ENCODE measurements at places on chromosomes 12 and 14. TPM values are rescaled to one million over a fixed set of nuclear protein-coding genes. Genes with fewer than 3 reads are reported as not detected.

SLCO1B3 gene
- not detected for total RNA-seq

KCNJ8 gene
- total RNA-seq: not detected

KRT8 gene
- 0.48 TPM for total RNA-seq

PDE3A gene
- total RNA-seq: not detected

CLEC12A gene
- total RNA-seq: 0.14 TPM

ARPC3 gene
- 273 TPM for total RNA-seq

ZNF891 gene
- total RNA-seq: 1.4 TPM

BCAT1 gene
- total RNA-seq: 58.7 TPM

DENND5B gene
- 0.16 TPM for total RNA-seq

DNA sequence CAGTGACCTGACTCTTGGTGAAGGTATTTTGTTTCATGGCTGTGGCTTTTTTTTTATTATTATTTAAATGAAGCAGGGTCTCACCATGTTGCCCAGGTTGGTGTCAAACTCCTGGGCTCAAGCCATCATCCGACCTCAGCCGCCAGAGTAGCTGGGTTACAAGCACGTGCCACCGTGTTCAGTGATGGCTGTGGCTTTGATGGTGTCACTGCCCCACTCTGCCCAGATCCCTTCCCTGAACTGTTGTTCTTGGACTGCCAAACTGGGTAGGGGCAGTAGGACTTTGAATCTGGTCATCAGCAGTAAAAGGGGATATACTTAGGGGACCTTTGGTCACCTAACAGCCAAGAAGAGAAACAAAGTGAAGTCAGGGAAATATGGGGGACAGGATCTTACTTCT, 19.4 kb downstream of the B4GALNT3 start:
- DNase-seq: no peak

DNA sequence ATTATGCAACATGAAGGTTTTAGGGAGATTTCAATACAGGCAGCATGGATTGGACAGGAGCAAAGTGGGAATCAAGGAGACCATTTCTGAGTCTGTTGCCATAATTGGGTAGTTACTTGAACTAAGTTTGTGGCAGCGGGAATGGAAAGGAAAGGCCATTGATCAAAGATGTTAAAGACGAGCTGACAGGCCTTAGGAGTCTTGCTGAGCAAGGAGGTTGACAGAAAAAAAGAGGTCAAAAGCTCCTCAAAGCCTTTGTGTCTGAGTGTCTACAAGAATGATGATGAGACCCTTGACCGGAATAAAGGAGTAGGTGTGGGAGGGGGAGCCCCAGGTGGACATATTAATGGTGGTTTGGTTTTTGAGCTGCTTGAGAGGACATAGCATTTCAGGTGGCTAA, 9.4 kb downstream of the PLEKHA5 start:
- DNase-seq: no peak

- DNase-seq: no peak
Measured at GRCh38 chr14:100430571-100430970, 107.4 kb downstream of the SLC25A47 start.

DNA sequence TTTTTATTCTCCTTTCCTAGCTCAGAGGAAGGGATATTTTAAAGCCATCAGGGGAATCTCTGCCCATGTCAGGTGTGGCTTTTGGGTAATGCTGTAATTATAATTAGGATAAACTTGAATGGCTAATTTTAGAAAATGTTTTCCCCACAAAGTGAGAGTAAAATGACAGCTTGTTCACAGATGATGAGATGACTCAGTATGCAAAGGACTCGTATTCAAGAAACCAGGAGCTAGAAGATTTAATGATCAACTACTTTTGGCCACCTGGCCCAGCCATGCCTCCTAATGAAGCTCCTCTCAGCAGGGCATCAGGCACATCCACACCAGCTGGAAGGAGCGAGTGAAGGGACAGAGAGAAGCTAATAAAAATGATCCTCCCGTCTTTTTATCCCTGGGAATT, 29.0 kb upstream of the PLEKHG7 start:
- DNase-seq: no peak

DNA sequence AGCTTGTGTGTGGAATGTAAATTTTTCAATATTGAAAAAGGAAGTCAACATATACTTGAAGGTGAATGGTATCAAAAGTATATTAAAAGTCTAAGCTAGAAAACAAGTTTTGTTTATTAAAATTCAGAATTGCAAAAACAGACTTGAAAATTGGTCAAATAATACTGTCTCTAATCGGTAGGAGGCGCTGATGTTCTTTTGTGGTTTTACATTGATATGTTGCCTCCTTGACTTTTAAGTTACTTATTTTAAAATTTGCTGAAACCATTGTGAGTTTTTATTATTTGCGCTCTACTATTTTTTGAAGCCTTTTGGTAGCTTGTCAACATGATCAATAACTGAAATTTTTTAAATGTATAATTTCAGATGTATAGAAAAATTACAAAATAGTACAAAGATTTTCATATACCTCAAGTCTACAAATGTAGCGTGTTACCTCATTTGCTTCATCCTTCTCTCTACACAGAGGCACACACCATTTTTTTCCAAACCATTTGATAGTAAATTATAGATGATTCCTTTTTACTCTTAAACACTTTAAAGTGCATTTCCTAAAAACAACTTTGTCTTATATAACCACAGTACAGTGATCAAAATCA, 6.9 kb downstream of the RTRAF start:
- DNase-seq: no peak

DNA sequence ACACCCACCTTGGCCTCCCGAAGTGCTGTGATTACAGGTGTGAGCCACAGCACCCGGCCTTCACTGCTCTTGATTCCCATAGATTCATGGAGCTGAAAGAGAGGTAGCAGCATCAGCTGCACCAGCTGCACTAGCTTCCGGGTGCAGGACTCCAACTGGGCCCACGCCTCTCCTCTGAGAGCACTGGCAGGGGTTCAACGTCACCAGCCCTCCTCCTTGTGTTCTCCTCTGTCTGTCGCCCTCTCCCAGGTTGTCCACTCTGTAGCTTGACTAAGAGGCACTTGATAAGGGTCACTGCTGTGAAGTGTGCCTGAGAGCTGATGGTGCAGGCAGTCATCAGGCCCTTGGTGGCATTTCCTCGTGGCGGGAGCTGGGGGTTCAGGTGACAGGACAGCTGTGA, 28.3 kb downstream of the MLXIP start:
- DNase-seq: no peak

DNA sequence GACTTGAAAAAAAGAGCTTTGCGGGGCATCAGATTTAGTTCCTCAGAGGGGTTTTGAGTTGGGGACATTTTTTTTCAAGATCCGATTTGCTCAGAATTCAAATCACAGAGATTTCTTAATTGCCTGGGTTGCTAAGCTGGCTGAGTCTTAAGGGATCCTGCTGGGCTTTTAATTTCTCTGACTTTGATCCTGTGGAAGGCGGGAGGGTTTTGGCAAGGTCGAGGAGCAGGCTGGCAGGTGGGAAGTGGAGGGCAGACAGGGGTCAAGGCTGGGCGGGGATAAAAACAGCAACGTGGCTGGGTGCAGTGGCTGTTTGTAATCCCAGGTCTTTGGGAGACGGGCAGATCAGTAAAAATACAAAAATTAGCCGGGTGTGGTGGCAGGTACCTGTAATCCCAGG, 33.5 kb upstream of the CCDC63 start:
- DNase-seq: no peak

DNA sequence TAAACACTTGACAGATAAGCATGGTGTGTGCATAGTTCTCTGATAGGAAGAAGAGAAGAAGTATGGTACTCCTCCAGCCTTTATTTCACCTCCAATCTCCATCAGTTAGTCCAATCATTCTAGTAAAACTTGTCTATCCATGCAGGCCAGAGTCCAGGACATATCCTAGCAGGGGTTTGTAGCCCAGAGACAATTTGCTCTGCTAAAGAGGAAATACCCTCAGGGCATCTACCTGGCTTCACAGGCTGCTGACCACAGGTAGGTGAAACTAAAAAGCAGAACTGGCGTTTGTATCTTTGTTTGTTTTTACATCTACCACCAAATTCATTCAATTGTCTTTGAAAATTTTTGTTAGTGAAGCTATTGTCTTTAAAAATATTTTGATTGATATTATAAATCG, 717.6 kb downstream of the FSCB start:
- no peak for DNase-seq

DNA sequence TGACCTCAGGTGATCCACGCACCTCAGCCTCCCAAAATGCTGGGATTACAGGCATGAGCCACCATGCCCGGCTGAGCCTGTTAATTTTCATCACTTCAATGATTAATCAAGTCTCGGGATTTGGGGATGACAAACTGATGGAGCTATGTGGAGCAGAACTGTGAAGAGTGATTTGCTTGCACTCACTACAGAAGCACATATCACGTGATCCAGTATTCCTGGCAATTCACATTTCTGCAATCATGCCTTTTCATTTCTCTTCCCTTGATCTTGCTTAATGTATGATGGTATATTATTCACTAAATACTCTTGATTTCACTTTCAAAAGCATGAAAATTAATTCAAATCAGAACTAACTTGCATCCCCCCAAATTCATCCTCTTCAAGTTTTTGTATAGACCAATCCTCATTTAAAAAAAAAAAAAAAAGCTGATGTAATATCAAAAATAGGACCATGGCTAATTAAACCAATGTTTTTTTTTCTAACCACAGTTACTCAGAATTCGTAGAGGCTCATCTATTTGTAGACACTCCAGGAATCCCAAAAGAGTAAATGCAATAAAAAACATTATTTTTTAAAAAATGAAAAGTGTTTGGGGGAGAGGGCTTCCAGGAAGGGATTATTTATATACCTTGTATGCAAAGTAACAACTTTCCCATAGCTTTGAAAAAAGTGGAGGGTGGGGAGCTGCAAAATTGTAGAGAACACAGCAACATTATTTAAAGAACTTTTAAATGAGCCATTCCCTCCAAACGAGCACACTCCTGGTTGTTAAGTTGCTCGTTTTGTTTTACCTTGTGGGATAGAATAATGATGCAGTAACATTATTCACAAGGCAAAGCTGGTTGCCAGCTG, 7.0 kb upstream of the ATXN2 start:
- DNase-seq: no peak

DNA sequence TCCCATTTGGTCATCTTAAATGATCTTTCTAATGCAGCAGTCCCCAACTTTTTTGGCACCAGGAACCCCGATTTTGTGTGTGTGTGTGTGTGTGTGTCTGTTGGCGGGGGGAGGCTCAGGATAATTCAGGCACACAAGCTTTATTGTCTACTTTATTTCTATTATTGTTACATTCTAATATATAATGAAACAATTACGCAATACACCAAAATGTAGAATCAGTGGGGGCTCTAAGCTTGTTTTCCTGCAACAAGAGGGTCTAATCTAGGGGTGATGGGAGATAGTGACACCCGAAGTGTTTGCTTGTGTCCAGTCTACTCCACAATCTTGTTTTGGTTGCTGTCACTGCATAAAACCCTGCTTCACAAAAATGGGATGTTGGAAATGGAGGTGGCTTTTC, 621.1 kb upstream of the LRFN5 start:
- DNase-seq: no peak

- no peak for DNase-seq
Measured at GRCh38 chr12:18895946-18896345, 158.0 kb downstream of the CAPZA3 start.

DNA sequence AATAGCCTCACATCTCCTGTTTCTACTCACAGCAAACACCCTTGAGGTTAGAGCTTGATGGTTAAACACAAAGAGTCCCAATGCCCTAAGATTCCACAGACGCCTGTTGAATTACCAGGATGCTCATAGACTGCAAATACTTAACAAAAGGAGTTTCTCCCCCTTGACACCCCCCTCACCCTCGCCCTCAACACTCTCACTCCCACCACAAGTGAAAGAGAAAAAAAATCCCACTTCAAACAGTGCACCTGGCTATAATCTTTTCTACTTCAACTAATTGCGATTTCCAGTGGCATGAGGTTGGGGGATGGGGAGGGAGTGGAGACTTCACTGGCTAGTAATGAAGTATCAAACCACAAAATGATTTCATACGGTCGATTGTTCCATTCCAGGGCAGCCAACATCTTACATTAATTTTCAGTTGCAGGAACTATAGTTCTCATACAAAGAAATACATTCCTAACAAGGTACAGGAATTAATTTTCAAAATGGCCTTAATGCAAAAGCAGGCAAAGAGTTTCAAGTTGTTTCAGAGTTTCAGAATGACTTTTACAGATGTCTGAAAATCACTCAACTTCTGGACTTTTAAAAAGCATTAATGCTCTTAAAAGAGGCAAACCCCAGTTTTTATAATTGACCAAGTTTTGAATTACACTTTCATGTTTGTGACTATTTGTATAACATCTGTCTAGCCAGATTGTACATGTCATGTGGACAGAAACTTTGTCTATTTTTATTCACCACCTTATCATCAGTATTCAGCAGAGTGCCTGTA, 390.7 kb downstream of the C12orf75 start:
- DNase-seq: peak; percentile 12

DNA sequence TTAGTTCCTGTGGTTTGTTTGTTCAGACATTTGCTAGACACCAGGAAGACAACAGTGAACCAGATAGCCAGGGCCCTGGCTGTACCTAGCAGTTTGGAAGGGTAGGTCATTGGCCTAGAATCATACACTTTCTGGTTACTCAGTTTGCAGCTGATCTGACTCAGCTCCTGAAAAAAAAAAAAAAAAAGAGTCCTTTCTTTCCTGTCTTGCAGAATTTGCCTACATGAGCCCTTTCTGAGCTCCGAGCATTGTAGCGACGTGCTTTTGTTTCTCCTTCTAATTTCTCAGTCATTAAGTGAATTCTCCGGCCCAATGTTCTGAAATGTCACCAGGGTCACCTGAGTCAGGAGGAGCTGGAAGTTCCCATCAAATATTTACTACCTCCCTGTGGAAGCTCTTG, 2.4 kb downstream of the CABP1 start:
- no peak for DNase-seq

GRCh38 chr12:65106948-65107347, 14.2 kb downstream of the WIF1 start:
- DNase-seq: no peak

DNA sequence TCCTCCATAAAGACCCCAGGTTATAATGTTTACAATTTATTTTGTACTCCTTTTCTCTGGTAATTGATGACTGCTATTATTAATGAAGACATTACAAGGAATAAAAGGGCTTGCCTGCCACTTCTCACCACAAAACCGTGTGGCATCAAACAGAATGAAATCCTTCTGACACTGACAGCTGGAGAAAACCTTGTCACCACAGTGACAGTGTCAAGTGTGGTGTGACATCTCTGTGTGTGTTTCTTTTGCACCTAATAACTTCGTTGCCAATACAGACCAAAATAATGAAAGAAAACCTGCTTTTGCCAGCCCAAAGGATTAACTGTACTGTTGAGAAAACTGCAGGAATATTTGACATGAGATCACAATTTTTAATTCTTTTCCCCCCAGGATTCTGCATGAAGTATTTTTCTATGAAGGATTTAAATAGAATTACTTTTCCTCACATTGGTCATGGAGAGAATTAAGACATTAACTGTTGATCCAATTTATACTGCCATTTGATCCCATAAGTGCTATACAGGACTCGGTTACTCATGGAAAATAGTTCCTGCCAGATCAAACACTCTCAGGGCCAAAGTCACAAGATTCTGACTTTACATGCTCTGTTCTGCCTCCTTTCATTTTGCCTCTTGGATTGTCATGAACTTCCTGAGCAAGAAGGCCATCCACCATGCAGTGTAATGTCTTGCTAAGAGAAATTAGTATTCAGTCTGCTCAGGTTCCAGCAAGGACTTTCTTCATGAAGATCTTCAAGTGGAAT, 60.4 kb upstream of the IFNG-AS1 start:
- no peak for DNase-seq

Measured in activated naive CD8-positive, alpha-beta T cell treated with anti-CD3 and anti-CD28 coated beads for 36 hours (primary cell).